ENCODE measurements at places on chromosomes 6 and 20. TPM values are rescaled to one million over a fixed set of nuclear protein-coding genes. Genes with fewer than 3 reads are reported as not detected.

DNA sequence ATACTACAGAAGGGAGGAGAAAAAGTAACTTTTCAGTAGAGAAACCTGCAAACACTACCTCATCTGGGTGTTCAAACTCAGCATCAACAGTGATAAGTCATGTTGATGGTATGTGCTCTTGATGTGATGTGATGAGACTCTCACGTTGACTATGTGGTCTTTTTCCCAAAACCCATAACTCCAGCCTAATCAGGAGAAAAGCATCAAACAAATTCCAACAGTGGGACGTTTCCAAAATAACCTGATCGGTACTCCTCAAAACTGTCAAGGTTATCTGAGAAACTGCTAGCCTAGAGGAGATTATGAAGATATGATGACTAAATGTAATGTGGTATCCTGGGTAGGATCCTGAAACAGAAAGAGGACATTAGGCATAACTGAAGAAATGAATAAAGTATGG is 41.9 kb upstream of the TAB2 start:
- DNase-seq = no peak

DNA sequence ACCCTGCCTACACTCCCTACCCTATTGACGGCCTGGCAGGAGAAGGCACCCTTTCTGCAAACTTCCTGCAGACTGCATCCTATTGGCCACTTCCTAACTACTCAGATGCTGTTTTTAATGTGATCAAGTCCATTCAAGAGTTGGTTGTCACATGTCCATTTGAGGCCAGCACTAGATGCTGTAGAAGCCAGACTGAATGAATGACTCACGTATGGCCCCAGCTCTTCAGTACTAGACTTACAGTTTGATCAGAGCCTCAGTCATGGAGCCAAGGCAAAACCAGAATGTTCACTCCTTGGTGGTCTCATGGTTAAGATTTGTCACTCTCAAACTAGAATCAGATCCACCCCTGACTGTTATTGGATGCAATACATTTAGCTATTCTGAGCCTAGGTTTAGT is 101.7 kb downstream of the OPRM1 start:
- DNase-seq = no peak

DNA sequence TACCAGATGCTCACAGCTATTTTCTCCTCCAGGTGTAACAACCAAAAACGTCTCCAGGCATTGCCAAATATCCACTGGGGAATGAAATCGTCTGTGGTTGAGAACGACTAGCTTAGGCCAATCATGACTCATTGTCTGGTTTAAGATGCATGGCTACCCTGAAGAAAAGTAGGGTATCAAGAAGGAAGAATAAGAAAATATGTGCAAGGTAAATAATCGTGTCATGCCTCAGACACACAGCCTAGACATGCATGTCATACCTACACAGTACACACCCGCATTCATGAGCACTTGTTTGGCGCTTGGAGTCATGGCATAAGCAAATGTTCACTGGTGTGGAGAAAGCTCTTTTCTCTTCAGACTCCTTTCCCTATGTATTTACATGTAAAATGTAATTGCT is 745.7 kb downstream of the MAFB start:
- DNase-seq = no peak

GRCh38 chr6:37820718-37821079 is 1.2 kb downstream of the ZFAND3 start:
- DNase-seq = no peak

DNA sequence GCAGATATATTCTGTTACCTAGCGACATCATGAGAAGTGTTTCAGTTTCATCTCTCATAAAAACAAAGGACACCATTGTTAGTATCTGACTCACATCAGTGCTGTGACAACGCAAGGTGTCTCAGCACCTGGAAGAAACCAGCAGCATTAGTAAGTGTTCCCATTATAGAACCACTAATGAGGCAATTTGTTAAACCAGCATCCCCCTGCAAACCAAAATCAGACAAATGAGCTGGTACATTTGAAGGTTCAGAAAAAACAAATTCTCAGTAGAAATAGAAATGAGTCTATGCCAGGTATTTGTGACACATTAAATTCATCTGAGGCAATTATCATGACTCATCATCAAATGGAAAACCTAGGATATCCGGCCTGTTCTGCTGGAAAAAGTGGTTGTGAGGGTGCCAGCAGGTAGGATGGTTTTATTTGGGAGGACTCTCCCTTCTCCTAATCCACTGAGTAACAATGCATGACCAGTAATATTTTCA is 151.7 kb downstream of the TMEM200A start:
- DNase-seq = no peak

DNA sequence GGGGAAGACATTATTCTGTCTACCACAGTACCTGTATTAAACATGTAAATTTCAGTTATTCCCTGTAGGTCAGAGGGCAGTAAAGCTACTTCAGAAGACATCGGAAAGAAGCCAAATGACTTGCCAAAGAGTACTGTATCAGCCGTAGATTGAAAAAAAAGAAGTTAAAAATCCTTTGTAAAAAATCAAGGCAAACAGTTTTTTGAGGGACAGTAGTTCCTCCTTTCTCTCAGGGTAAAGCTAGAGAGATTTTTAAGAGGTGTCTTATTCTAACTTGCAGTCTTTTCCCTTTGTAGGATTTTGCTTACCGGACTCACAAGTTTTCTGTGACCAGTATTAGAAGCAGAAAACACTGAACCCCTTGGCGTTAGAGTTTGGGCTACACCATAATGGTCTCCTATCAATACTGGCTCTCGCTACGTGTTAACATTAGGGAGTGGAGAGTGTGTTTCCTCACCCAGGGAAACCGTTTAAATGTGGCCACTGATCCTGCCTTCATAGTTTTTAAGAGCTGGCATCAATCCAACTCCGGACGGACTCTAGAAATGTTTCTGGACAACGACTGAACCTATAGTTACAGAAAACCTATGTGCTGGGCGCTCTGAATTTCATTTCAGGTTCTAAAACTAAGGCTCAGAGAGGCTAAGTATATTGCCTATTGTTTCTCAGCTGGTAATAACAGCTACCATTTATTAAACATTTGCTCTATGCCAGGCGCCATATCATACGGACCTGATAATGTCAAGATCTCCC is 1.3 kb upstream of the ASXL1 start:
- no peak for DNase-seq

GRCh38 chr6:2274981-2275891 is 29.8 kb upstream of the GMDS start:
- no peak for DNase-seq

DNA sequence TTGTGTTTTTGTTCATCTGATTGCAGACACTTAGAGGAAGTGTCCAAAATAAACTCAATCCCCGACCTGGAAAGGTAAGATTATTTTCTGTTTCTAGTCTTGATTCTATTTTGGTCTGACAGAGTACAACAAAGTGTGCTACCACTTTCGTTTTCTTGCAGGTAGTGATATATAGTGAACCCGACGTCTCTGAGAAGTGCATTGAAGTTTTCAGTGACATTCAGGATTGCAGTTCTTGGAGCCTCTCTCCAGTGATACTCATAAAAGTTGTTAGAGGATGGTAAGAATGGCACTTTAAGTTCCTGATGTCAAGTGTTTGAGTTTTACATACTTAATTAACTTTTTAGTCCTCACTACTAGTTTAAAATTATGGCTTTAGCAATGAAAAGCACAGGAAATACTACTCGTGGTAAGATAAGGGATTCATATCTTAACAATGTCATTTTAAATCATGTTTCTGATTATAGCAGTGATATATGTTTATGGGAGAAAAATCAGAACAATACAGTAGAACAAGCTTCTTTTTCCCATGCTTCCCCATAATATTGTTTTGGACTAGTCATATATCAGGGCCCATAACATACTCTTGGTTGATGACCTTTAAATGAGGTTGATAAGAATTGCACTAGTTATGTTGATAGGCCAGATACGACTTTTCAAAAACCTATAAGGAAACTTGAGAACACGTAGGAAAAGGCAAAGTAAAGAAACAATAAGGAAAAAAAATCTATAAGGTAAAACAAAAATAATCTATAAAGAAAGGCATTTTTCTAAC is 104.0 kb downstream of the RTN4IP1 start:
- no peak for DNase-seq

- DNase-seq = no peak
Observed at GRCh38 chr6:105786449-105786848, 299.7 kb upstream of the PRDM1 start.

- no peak for DNase-seq
Observed at GRCh38 chr6:140178935-140179334, 804.5 kb upstream of the CITED2 start.

GRCh38 chr6:91538622-91539021 is 951.8 kb upstream of the MAP3K7 start:
- DNase-seq = no peak

DNA sequence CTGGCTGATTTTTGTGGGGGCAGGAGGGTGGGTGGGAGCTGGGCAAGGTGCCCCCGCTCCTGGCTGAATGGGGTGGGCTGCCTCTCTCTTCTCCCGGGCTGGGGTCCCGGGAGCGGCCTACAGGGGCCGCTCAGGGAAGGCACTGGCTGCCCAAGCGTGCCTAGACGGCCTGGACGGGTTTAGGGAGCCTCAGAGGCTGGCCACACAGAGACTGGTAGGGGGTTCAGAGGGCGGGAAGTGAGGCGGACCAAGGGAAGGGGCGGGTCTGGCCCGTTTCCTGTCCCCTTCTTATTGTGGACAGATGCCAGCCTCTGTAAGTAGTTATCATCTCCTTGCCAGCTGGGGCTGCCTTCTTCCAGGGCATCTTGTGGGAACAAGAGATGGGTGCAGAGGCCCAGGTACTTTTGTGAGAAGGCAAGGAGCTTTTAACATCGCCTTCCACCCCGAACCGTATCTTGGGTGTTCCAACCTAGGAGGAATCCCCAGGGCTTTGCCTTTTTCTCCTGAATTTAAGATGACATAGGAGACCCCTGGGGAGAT is 437 bp downstream of the CD40 start:
- DNase-seq = no peak

GRCh38 chr6:43310134-43310533 is 1.5 kb upstream of the CRIP3 start:
- DNase-seq = no peak

DNA sequence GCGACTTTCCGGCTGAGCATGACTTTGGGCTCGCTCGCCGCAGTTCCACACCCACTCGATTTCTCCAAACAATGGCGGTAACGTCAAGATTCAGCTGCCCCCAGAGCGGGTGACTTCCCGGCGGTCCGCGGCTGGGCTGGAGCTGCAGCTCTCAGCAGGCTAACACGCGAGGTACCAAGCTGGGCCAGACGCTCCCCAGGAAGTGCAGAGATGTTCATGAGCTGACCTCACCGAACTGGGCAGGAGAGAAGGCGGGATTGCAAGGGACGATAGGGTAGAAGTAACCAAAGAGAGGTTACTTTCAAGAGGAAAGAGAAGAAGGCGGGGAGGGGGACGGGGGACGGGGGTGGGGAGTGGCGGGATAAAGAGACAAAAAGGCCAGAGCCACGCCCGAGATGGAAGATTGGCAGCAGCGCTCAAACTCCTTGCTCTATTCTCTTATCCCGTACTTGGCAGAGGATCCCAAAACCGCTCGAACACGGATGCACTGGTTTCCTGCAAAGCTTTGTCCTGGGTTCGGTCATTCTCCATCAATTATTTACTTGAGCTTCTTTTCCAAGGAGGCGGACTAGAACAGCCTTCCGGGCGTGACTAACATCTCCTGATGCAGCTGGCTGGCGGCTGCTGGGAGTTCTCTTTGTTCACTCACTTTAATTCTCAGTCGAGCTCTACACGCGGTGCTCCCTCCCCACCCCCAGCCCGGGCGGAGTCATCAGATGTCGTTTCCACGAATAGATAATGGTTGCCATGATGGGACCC is at the start of gene MTCL3:
Gene MTCL3, minus strand, starts transcription at position 626 of the 759 bp plus-strand sequence.
- DNase-seq = no peak

GRCh38 chr20:25669826-25670422 is 26.7 kb downstream of the ZNF337 start:
- no peak for DNase-seq

GRCh38 chr20:34773726-34774125 is 51.7 kb downstream of the NCOA6 start:
- DNase-seq = no peak

GRCh38 chr6:72789145-72789544 is 167.3 kb downstream of the KCNQ5 start:
- no peak for DNase-seq

GRCh38 chr6:3019065-3019464 is 19.4 kb downstream of the NQO2 start:
- DNase-seq = no peak

- no peak for DNase-seq
Observed at GRCh38 chr20:34891166-34892062, 15.0 kb downstream of the ACSS2 start.

DNA sequence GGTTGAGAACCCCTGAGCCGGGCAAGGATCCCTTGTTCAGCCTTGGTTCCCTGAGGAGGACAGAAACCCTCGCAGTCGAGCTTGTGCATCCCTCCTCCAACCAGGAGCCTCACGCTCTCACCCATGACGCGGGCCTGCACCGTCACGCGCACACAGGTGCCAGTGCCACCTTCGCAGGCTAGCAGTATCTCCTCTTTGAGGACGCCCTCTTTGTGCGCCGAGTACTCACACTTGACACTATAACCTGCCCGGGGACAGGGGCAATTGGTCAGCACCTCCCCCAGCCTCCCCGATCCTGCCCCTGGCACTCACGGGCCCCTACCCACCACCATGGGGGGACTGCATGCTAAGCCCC is 13.3 kb downstream of the ADISSP start:
- no peak for DNase-seq

GRCh38 chr6:89007209-89008000 is 44.0 kb upstream of the RNGTT start:
- no peak for DNase-seq

GRCh38 chr6:112214739-112215269 is 39.6 kb downstream of the LAMA4 start:
- no peak for DNase-seq

GRCh38 chr6:19968201-19968600 is 131.0 kb downstream of the ID4 start:
- no peak for DNase-seq

- peak; percentile 10 for DNase-seq
Observed at GRCh38 chr6:158279615-158280014, 32.6 kb upstream of the TULP4 start.

DNA sequence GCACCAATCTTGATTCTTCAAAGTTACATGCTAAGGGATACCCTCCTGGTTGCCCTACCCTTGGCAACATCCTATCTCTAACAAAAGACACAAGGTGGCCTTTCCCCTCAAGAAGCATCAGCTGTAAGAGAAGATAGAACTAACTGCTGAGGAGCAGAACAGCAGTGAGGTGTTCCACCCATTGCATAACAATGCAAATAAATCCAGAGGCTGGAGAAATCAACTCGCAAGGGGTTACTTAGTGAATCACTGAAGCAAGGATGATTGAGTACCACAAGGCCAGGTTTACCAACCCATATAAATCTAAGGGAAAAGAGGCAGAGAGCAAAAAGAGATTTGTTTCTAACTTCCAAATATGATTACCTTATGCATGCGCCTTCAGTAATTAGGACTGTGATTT is 36.7 kb downstream of the F13A1 start:
- DNase-seq = no peak

- no peak for DNase-seq
Observed at GRCh38 chr6:166003569-166003968, 164.1 kb downstream of the TBXT start.

Gene TRIM31
- not detected for total RNA-seq

Gene NHSL1
- total RNA-seq = 8.6 TPM

Gene LY86
- 7.1 TPM for total RNA-seq

Gene ARFGEF3
- total RNA-seq = 5.9 TPM

Gene VGLL2
- not detected for total RNA-seq

Gene IL17A
- not detected for total RNA-seq

Gene BEND6
- total RNA-seq = 2.0 TPM

Gene CASS4
- 2.5 TPM for total RNA-seq

Gene CCN6
- total RNA-seq = not detected

Gene PDYN
- total RNA-seq = not detected

Gene SDC4
- total RNA-seq = 68.7 TPM

Gene SYCP2
- total RNA-seq = 4.2 TPM

Gene CDSN
- total RNA-seq = not detected

Gene OR2B6
- not detected for total RNA-seq

Gene OSTM1
- total RNA-seq = 136 TPM

Gene CALHM5
- 5.7 TPM for total RNA-seq
